H54 (cell line): ENCODE measurements at places on chromosomes 1 and 21.

- DNase-seq: no peak
These were observed 43.8 kb downstream of the XPR1 start for GRCh38 chr1:180675586-180675985.

GRCh38 chr1:221522529-221522940 is 219.4 kb downstream of the DUSP10 start:
- no peak for DNase-seq

DNA sequence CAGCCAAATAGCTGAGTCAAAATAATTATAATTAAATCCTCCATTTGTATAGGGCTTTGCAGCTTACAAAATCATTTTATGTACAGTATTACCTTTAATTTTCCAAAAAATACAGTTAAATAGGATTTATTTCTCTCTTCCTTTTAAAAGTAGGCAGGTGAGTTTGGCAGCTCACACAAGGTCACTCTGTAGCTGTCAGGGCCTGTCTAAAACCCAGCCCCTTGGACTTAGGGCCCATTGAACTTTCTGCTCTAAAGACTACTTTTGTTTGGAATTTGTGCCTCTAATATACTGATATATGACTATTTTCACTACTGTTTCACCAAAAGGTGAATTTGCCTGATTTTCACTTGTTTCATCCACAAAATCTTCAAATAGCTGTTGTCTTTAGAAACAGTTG is 10.3 kb downstream of the ROR1 start:
- DNase-seq: no peak

- DNase-seq: no peak
These were observed 20.7 kb upstream of the PRSS38 start for GRCh38 chr1:227794817-227795192.

DNA sequence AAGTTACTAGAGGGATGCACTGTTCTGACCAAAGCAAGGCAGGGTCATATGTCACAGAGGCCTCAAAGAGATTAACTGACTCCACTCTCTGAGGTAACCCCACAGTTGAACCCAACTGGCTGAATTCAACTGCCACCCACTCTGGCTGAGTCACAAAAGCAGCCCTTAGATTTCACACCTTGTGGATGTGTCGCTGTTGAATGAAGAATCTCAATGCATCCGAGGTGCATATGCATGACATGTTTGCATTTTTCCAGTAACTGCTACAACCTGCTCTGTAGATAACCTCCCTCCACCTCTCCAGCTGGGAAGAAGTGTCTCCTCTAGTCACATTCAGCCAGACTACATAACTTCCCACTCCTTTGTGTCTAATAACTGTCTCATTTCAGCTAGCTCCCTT is 27.9 kb upstream of the KIF21B start:
- DNase-seq: no peak

GRCh38 chr1:22431965-22432364 is 19.7 kb upstream of the ZBTB40 start:
- no peak for DNase-seq

DNA sequence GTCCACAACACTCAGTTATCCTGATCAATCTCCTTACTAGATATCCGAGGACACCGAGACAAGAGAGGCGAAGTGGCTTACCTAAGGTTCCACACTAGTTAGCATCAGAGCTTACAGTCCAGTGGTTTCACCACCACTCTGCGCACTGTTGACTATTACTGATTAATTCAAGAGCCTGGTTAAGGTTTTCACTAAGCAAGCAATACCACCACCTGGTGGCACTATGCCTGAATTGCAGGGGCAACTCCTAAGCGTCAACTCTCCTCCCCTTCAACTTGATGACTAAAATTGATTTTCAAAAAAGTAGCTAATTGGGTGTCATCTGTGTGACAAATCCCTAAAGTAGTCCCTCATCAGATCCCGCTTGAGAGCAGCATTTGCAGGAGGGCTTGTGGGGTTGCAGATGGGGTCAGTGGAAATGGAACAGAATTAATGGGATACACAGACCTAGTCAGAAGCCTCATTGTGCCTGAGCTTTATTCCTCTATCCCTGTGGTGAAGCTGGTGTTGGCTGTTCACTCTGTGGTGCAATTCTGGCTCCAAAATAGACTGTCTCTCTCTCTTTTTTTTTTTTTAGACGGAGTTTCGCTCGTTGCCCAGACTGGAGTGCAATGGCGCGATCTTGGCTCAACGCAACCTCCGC is 9.1 kb downstream of the TTC22 start:
- DNase-seq: no peak

DNA sequence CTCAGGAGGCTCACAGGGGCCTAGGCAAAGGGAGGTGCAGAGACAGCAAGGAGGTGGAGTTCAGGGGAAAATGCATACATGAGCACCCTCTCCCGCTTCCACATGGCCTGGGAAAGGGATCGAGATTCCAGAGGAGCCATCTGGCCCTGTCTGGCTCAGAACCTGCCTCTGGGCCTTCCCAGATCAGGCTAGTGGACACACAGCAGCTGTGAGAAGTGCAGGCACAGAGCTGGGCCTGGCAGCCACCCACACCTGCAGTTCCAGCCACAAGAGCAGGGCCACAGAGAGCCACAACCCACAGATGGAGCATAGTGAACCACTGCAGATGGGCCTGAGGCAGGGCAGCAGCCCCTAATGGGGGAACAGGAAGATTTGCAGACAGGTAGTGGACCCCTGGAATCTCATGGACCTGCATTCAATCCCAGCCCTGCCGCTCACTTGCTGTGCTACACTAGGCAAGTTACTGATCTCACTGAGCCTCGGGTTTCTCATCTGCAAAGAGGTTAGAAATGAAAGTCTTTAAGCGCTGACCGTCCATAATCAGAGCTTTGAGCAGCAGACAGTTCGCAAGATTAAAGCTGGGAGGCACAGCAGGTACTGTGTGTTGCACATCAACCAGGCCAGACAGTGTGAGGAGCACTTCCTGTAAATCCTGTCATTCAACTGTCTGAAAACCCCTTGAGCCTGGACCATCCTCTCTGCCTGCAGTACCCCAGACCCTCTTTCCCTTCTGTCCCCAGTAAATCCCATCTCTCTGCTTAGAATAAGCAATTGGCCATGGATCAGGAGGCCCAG is 58.0 kb downstream of the MATN1 start:
- DNase-seq: no peak

- no peak for DNase-seq
These were observed 35.6 kb upstream of the POU2F1 start for GRCh38 chr1:167185062-167185461.

DNA sequence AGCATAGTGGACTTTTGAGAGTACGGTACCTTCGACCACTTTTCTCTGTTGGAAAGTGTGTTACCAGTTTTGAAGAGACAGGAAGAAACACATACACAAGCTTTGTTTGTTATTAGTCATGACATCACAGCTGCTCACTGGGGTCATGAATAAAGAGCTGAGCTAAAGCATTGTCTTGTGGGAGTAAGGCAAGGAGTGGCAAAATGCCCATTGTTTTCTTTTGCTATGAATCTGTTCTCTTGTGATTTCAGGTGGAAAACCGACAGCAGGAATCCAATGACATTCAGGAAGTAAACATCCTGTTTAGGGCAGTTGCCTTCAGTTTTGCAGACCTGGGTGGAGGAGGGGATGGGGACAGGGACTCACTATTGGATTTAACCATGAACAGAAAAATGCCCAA is 66.2 kb downstream of the RGL1 start:
- no peak for DNase-seq
